Stimulated activated CD4-positive, alpha-beta T cell treated with anti-CD3 and anti-CD28 coated beads, Interleukin-4, amount 100 ng/mL, for 48 hours (primary cell): ENCODE measurements at places on chromosomes 5 and 9.

DNA sequence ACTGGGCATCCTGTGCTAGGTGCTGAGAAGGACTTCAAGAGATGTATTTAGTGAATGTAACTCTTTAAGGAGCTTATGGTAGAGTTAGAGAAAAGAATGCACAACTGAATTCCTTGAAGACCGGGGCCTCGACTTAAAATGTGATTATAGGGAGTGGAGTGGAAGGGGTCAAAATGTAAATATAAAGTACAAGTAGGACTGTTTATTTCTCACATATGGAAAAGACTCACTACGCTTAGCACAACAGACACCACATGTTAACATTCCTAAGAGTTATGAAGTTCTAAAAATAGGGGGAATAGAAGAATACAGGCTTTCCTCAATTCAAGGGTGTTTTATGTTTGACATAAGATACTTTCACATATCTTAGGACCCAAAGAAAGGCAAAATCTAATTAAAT lies 117.8 kb upstream of the OSMR start:
- DNase-seq, result no peak

- no peak for DNase-seq
These were observed 48.9 kb upstream of the DMAC1 start for GRCh38 chr9:7848498-7848897.

DNA sequence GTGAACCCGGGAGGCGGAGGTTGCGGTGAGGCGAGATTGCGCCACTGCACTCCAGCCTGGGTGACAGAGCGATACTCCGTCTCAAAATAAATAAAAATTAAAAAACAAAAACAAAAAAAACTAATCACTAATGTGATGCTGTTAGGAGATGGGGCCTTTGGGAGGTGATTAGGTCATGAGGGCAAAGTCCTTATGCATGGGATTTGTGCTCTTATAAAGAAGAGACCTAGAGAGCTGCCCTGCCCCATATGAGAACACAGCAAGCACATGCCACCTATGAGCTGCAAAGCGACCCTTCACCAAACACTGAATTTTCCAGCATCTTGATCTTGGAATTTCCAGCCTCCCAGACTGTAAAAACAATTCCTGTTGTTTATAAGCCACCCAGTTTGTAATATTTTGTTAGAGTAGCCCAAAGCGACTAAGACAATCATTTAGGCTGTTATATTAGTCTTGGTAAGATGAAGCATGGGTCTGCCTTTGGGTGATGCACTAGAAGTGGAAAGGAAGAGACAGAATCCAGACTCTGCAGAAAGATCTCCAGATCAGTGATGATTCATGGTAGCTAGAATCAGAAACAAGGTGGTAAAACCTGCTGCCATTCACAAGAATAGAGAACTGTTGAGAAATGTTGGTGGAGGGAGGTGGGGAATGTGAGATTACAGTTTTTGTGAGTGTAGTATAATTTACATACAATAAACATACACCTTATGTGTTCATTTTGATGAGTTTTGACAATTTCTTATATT lies 26.2 kb downstream of the GPR21 start:
- no peak for DNase-seq

GRCh38 chr9:14485366-14485765 lies 171.4 kb upstream of the NFIB start:
- DNase-seq, result no peak

DNA sequence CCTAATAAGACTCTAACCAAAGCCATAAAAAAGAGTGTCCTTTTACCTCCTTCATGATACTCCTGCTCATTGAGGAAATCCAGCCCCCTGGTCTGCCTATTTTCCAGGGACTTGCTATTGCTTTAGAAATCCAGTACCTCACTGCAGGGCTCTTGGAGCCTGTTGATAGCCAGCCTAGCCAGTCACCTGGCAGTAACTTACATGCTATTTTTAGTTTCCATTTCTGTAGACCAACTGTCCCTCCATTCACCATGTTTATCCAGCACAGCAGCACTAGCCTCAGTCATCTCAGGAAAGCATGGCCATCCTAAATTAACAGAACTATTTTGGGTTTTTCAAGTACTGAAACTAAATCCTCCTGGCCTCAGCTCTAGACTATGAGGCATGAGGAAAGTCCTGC lies 91.5 kb upstream of the PHF24 start:
- no peak for DNase-seq

- no peak for DNase-seq
These were observed 424.8 kb downstream of the IRX1 start for GRCh38 chr5:4020400-4020799.

GRCh38 chr5:50867140-50867539 lies 200.7 kb downstream of the PARP8 start:
- no peak for DNase-seq

DNA sequence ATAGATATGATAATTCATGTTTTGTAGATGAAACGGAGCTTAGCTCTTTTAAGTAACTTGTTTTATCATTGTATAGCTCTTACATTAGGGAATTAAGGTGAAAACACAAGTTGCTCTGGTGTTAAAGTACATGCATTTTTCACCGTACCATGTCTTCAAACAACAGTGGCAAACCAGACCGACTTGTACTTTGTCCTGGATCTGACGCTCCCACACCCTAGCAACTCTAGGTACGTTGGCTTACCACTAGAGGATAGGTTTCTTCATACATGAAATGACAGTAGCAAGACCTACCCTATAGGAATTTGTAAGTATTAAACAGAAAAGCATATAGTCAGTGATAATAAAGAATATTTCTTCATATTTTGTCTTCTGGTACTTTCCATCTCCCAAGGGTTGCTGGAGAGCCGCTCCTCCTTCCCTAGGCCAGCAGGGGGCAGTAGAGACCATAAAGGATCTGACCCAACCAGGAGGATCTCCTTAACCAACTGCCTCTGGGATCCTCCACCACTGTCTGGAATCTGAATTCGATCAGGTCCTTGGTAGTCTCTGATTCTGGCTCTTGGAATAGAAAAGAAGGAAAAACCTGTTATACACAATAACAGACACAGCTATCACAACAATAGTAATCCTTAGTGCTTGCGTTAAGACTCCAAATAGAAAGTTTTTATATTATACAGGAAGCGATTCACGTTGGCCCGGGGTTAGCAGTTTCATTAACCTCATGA lies 136.7 kb downstream of the CAVIN4 start:
- DNase-seq, result peak; percentile 63

DNA sequence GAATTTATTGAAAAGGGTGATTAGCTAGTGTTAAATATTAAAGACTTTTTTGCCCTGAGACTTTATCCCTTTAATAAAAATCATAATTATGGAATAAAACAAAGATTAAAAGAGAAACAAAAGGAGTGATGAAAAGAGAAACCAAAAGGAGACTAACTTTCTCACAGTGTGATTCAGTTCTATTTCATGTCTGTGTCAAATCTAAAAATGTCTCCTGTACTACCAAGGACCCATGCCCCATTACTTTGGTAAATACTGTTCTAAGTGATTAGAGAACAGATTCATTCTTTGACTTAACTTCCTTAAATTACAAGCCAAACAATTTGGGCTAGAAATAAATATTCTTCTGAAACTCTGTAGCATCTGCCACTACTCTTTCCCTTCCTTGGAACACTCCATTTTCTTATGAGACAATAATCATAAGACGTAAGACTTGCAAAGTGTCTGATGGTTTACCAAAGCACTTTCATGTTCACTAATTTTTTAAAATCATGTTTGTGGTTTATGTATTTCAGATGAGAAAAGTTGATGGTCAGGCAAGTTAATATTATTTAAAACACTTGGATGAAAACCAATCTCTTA lies 319.0 kb downstream of the EBF1 start:
- DNase-seq, result no peak

- peak; percentile 82 for DNase-seq
These were observed 115.4 kb downstream of the RGS3 start for GRCh38 chr9:113578882-113579282.

- DNase-seq, result no peak
These were observed 11.0 kb downstream of the ABLIM3 start for GRCh38 chr5:149152317-149152746.

DNA sequence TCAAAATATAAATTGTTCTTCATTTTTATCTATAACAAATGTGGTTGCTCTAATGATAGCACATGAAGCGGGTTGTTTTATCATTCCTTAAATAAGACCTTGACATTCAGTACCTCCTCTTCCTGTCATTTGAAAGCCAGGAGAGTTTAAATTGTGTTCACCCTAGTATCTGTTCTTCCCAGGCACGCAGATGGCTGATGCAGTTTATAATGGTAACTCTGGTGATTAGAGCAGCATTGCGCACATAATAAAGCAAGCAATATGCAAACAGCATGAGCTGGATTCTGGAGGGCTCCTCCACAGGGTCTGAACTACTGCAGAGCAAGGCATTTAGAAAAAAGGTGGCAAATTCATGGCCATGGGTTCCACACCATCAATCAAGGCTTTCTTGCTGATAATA lies 307.8 kb downstream of the ENC1 start:
- no peak for DNase-seq

- no peak for DNase-seq
These were observed at the start of gene SNCAIP for GRCh38 chr5:122311961-122312590. Gene SNCAIP, plus strand, starts transcription at chr5:122312237. Its CDS starts 78,898 bp downstream, at chr5:122391135.

GRCh38 chr5:119582987-119583386 lies 46.4 kb upstream of the FAM170A start:
- DNase-seq, result no peak

GRCh38 chr5:123124126-123124858 lies 35.3 kb downstream of the PRDM6 start:
- no peak for DNase-seq

DNA sequence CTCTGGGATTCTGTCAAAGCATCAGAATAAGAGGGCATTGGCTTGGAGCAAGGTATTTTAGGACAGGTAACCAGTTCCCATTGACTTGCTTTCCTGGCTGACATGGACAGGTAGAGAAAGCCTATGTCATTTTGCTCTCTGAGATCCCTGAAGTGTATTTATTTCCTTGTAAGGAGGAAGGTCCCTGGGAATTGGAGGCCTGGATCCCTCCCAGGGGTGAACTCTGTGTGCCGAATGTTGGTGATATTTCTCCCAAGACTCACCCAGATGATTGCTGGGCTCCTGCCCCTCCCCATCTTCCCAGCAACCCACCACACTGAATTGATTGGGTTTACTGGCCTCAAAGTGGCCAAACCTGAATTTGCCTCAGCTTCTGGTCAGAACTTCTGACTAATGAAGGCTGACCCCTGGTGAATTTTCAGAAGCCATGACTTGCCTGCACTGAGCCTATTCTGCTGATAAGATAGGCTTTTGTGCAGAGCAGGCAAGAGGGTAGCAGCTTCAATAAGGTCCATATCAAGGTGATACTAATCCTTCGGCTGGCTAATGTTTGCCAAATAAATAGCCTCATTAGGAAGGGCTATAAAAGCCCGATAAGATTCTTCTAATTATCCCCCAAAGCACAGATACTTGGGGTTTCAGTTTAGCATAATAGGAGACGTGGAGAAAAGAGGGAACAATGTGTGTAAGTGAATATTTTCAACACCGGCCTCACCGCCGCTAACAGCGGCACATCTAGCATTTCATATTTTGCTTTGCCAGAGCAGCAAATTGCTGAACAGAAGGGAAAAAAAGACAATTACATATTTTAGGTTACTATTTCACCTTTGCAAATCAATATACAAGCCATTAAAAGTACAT lies 152.9 kb upstream of the PITX1 start:
- no peak for DNase-seq

GRCh38 chr5:22835686-22836085 lies 17.5 kb downstream of the CDH12 start:
- DNase-seq, result no peak

DNA sequence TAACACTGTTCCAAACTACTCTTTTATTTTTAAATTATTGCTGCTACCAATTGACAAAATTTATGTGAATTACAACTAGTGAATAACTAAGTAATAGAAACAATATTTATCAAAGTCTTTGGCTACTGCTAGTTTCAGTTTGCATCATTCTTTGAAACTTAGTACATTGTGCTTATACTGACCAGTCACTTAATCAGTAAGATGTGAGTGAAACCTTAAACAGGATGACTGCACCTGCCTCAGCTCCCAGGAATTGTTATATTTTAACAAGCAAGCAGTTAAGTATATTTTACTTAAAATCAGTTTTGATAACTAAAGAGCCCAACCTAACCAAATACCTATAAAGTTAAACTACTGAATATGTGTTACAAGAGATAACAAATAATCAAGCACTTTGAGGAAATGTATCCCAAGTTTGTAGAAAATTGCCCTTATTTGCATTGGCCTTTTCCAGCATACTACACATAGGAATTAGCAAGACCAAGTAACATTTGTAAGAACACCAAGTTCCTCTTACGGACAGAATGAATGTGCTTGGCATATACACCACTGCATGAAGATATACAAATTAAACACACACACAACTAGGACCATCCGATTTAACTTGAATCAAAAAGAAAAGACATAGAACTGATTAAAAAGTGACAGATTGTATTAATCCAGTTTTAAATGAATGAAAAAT lies 545.5 kb upstream of the DAB2 start:
- DNase-seq, result no peak
